GM12892 (cell line): ENCODE measurements at places on chromosomes 3 and 15.
A peak's percentile ranks its signal among the peaks of the same experiment; 100 is the strongest.

DNA sequence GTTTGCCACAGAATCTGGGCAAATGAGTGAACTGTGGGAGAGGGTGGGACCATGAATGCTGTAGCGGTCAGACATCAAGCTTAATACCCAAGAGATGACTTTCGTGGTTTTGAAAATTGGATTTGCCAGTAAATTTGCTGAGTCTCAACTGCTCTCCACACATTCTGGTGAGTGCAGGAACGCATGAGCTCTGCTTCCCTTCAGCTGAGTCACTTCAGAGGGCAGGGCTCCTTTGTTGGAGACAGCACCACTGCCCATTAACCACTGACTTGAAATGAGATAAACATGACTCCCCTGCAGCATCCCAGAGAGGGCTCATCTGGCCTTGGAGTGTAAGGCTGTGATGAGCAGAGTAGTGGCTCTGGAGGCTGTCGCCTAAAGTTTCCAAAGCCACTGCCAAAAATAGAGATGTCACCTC, 22.6 kb downstream of the RARRES1 start:
- no peak for DNase-seq

GRCh38 chr3:195405651-195406050, 37.2 kb downstream of the ACAP2 start:
- DNase-seq, result no peak

DNA sequence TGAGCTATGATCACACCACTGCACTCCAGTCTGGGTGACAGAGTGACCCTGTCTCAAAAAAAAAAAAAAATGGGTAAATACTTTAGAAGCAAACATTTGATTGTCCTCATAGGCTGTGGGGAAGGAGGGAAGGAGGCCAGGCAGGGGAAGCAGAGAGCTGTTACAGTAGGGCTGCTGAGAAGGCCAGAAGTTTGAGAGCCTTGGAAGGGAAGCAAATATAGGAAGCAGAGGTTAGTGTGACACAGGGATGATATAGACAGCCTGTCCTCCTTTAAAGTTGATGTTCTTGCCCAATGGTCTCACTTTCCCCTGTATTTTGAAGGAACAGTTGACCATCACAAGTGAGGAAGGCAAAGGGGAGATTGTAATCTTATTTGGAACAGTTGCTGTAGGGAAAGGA, 5.3 kb upstream of the ALPK3 start:
- no peak for DNase-seq

GRCh38 chr15:55789066-55789660, 46.2 kb upstream of the PRTG start:
- peak; percentile 17 for DNase-seq

GRCh38 chr15:94206463-94207167, 24.7 kb upstream of the MCTP2 start:
- DNase-seq, result no peak

- no peak for DNase-seq
These were observed 76.3 kb downstream of the UBE3A start for GRCh38 chr15:25362545-25362944.
